ENCODE measurements at places on chromosomes 7 and 10. TPM values are rescaled to one million over a fixed set of nuclear protein-coding genes. Genes with fewer than 3 reads are reported as not detected.

The UCMA gene
- total RNA-seq: not detected

DNA sequence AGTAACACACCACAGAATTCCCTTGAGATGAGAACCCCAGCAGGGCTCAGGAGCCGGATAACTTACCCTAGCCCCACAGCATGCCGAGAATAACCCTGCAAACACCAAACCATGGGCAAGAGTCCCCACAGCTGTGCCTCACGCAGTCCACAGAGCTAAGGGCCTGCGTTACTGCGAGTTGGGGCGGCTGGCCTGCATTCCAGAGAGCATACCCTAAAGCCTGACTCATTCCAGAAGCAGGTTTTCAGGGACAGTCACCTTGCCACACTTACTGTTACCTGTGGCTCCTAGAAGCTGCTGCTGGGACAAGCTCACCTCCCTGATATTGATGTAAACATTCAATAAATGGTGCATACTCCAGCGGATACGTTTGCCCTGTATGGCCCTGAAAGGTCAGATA is 18.6 kb downstream of the FGFR2 start:
- no peak for ATAC-seq

GRCh38 chr7:46386428-46387399 is 465.6 kb upstream of the IGFBP3 start:
- ATAC-seq: no peak

- ATAC-seq: no peak
Measured at GRCh38 chr7:102081244-102081627, 205.4 kb upstream of the SH2B2 start.

GRCh38 chr7:100585511-100586265 is at the start of gene LRCH4:
LRCH4 (minus strand) TSS chr7:100586129; CDS start chr7:100586100, 29 bp downstream.
- ATAC-seq: peak; percentile 14

Data from motor neuron (in vitro differentiated cells).